ENCODE measurements at places on chromosomes 6 and 20.

GRCh38 chr6:146594495-146594894, 4.3 kb upstream of the ADGB start:
- no peak for DNase-seq

DNA sequence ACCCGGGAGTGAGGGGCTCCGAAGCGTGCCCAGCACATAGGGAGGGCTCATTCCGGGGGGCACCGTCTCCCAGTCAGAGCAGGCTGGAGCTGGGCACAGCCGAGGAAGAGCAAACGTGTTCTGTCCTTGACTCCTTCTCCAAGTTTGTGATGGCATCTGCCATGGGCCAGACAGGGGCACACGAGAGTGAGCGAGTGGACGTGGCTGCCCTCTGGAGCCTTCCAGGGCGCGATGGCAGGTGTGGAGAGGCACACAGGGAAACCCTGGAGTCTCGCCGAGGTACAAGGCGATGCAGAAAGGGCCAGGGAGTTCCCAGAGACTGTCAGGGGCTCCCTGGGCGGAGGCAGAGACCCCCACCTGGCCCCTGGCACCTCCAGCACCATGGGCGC, 9.9 kb upstream of the GATA5 start:
- DNase-seq, result no peak

DNA sequence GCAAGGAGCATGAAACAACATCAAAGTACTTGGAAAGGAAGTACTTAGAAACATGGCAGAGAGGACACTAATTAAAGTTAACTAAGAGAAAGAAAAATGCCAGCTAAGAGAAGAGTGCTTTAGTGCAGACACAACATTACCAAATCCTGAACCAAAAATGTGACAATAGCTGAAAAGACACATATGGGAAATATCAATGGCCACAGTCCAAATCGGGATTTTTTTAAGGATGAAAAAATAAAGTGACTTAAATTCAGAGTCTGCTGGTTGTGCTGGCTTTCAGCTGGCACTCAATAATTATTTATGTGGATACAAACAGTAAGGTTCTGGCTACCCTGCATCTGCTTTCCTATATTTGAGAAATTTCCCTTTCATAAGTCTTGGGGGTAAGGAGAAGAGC, 12.6 kb upstream of the DST start:
- DNase-seq, result no peak

DNA sequence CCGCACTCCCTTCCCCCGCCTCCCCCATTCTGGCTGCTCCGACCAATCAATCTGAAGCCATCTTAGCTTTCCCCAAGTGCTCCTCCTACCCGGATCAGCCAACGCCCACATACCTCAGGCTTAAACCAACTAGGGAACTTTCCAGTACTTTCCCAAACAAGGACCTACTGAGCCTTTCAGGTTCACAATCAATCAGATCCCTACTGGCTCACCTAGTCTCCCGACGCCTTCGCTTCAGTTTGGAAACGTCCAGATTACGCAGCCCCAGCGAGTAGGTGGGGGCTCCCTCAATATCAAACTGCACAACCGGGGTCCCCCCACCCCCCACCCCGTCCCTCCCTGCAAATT, 432 bp downstream of the HSPA1L start:
- peak; percentile 93 for DNase-seq

GRCh38 chr6:73803562-73804241, 107.7 kb downstream of the CD109 start:
- peak; percentile 48 for DNase-seq

DNA sequence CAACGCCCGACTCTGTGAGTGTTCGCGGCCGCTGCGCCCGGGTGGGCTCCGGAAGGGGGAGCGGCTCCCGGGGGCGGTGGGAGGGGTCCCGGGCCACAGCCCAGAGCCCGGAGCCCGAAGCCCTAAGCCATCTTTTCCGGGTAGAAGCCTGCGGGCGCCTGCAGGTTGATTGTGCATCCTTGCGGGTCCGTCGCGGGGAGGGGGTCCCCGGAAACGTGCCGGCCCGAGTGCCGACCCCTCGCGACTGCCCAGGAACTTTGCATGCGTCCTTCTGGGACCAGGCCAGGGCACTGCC, 413 bp downstream of the PTPRA start:
- DNase-seq, result no peak

DNA sequence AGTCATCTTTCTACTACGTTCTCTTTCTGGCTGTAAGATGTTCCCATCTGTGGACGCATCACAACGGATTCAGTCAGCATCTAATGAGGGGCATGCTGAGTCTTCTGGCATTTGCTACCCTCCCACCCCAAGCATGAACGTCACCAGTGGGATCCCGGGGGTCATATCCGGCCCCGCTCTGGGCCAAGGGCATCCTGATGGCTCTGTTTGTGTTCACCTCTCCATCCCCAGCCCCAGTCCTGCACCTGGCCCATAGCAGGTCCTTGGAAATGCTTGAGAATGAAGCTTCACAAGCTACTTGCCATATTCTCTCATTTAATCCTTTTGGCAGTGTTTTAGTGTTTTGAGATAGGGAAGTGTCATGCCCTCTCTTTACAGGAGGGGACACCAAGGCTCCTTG, 14.9 kb downstream of the APCDD1L start:
- DNase-seq, result no peak

GRCh38 chr6:143596866-143597265, 80.9 kb upstream of the PHACTR2 start:
- no peak for DNase-seq

DNA sequence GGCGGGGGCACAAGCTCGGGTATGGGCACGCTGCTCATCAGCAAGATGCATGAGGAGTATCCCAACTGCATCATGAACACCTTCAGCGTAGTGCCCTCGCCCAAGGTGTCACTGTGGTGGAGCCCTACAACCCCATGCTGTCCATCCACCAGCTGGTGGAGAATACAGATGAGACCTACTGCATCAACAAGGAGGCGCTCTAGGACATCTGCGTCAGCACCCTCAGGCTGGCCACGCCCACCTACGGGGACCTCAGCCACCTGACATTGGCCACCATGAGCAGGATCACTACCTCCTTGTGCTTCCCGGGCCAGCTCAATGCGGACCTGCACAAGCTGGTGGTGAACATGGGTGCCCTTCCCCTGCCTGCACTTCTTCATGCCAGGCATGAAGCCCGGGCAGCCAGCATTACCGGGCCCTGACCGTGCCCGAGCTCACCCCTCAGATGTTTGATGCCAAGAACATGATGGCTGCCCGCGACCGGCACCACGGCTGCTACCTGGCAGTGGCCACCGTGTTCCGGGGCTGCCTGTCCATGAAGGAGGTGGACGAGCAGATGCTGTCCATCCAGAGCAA, 12.8 kb downstream of the GABRR2 start:
- no peak for DNase-seq

GRCh38 chr6:69722683-69723082, 74.1 kb downstream of the LMBRD1 start:
- no peak for DNase-seq

DNA sequence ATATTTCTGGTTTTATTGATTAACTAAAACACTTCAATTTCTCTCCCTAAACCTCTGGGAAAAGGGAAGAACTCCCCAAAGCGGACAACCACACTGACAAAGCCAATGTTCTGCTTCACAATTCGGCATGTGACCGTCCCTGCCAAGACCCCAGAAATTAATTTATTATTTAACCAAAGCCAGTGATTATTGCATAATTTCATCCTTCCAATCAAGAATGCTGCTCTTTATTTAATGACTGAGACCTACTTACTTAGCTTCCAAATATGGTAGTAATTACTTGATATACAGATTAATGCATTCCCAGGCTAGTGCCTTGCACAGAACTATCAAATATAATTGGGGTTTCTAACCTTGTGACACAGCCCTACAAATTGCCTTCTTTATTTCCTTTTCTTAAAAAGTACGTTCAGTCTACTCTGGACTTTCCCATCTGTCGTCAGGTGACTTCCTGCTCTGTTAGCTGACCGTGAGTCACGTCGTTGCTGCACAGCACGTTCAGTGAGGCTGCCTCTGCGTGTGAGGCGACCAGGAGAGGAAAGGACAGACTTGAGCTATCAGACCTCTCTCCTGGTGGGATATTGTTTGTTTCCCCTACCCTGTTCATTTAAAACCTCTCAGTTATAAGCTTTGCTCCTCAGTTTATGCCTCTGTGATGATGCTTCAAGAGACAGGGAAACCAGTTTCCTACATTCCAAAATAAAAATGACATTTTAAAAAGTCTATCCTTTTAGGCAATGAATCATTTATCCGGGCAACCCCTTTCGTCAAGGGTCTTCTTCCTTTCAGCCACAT, 55.7 kb upstream of the TNFAIP3 start:
- DNase-seq, result peak; percentile 56

All from SHP77 (cell line).